Stimulated activated CD4-positive, alpha-beta T cell treated with anti-CD3 and anti-CD28 coated beads, Interleukin-2, amount 100 ng/mL, for 4 hours (primary cell): ENCODE measurements at places on chromosomes 5 and 9.

DNA sequence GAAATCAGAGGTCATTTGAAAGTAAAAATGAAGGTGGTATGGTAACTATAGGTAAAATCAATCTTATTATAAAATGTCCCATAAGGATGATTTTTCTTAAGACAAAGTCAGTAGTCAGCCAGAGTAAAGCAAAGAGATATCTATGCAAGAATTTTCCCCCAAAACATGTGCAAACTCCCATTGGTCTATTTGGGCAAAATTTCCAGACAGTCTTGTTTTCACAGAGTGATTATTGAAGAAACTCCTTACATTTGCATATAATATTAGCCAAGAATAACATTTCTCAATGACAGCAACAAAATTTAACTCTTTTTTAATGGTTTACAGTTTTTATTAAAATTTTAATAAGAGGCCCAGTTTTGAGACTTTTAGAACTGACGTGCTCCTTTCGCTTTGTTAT lies 406.1 kb upstream of the GRAMD2B start:
- no peak for DNase-seq

GRCh38 chr5:67530609-67531255 lies 334.1 kb upstream of the CD180 start:
- DNase-seq, result no peak

- DNase-seq, result no peak
These were observed 193.5 kb upstream of the HAPLN1 start for GRCh38 chr5:83914199-83914598.

GRCh38 chr5:115571441-115571878 lies 26.9 kb upstream of the FEM1C start:
- no peak for DNase-seq
